Stimulated activated CD8-positive, alpha-beta memory T cell treated with anti-CD3 and anti-CD28 coated beads, Interleukin-4, amount 100 ng/mL, for 1 hour (primary cell): ENCODE measurements at places on chromosomes 12 and 14.

DNA sequence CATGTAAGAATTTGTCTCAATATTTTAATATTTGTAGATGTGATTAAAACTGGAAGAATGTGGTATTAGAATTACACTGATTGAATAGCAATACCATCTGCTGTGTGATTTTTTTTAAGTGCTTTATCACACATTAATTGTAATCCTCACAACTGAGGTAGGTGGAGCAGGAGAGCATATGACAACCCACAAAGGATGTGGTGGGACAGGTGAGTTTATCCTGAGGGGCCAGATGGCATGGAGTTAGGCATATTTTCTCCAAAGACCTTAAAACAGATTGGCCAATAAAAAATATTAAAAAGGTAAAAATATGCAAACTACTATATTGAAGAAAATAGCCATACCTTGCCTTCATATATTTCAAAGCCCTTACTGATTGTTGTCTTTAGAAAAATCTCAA, 7.8 kb downstream of the LRRC10 start:
- no peak for DNase-seq

DNA sequence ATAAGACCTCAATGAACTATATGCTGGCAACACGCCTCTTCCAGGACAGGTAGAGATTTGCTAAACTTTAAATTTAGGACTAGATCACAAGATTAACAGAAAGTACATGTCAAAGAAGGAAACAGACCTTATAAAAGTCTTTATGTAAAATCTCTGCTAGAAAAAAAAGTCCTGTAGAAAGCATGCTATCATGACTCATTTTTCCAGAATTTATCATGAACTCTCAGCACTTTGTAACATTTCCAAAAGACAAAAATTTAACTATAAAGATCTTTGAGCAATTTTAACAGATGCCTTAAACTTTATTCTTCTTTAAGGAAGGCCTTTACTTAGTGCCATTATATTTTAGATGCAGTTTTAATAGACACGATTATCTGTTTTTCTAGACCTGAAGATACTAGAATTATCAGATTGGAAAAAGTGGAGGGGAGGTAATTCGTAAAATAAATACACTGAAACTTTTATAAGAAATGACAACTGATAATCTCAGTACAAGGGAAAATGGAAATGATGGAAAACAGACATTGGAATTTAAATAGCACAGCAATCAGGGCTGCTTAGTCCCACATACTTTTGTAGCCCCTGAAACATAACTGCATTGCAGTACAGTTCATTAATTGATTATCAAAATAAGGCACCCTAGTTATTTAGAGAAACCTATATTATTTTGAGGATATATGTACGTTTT, 92.0 kb downstream of the TTLL5 start:
- no peak for DNase-seq

DNA sequence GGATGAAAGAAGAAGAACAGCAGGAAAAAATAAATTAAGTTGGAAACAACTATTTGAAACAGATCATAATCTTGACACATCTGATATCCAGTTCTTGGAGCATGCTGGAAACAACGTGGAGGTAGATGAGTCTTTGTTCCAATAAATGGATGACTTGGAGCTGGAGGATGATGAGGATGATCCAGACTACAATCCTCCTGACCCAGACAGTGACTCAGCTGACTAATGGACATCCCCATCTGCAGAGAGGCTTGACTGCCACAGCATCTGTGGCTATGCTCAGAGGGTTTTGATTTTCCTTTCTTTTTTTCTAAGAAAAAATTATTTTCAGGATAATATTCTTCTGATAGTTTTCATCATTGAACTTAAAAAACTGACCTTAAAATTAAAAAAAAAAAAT, 6.2 kb upstream of the ZDHHC17 start:
- DNase-seq, result no peak

DNA sequence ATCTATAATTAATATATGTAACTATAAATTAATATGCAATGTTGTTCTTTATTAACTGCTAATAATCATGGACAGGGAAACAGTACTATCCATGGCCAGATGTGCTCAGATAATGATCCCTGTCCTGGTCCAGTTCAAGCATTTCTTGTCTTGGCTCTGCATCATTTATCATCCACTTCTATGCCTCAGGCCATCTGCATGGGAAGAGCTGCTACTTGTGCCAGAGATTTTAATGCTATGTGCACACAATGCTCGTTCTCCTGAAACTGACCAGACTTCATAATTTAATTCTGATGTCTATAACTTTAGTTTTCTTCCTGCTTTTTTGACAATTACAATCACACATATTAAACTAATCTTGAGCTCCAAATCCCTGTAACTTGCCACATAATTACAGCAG, 11.2 kb upstream of the TMX1 start:
- DNase-seq, result no peak

GRCh38 chr12:52146822-52147366, 44.9 kb downstream of the KRT80 start:
- no peak for DNase-seq

DNA sequence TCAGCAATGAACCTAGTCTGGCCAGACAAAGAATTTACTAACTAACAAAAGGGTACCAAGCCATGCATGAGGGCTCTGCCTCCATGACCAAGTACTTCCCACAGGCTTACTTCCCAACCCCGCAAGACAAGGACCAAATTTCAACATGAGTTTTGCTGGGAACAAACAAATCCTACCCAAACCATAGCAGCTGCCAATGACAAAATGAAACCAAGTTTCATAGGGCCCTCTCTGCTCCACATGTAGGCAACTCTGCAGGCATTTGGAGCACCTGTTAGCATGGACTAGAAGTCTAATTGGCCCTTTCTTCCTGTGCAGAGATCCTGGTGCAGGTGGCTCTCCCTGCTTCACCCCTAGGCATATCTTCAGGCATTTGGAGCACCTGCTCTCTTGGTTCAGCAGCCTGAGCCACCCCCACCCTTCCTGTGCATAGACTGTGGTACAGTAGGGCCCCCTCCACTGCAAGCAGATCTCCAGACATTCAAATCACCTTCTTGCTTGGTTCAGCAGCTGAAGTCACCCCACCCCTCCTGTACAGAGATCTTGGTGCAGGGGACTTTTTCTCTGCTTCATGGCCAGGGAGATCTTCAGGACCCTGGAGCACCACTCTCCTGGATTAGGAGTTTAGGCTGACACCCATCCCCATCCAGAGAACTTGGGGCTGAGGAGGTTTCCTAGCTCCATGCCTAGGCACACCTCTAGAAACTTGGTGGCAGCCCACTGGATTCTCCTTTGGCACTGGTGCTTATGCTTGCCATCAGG, 308.7 kb downstream of the RPAP3 start:
- DNase-seq, result no peak

DNA sequence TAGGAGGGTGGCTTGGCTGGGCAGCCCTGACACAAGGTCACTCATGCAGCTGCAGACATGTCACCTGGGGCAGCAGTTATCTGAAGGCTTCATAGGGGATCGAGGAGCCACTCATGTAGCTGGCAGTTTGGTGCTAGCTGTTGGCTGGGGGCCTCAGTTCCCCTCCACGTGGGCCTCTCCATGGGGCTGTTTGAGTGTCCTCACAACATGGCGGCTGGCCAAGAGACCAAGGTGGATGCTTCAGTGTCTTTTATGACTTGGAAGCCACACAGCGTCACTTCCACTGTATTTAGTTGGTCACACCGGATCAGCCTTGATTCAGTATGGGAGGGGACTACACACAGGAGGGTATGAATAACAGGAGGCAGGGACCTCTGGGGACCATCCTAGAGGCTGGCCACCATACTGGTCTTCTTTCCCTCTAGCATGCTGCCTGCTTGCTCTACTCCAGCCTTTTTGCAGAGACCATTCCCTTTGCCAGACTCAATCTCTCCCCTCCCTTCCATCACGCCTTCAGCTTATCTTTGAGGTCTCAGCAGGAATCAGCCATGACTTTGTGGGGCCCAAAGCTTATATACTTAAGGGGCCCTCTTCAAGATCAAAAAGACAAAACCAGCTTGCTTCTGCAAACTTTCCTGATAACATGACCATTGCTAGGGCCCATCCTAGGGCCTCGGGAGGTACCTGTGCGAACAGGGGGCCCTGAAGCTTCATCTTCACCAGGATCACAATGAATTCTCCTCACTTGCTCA, 53.4 kb downstream of the RPH3A start:
- DNase-seq, result no peak

- no peak for DNase-seq
Observed at GRCh38 chr12:104147346-104147745, 9.3 kb upstream of the NFYB start.

DNA sequence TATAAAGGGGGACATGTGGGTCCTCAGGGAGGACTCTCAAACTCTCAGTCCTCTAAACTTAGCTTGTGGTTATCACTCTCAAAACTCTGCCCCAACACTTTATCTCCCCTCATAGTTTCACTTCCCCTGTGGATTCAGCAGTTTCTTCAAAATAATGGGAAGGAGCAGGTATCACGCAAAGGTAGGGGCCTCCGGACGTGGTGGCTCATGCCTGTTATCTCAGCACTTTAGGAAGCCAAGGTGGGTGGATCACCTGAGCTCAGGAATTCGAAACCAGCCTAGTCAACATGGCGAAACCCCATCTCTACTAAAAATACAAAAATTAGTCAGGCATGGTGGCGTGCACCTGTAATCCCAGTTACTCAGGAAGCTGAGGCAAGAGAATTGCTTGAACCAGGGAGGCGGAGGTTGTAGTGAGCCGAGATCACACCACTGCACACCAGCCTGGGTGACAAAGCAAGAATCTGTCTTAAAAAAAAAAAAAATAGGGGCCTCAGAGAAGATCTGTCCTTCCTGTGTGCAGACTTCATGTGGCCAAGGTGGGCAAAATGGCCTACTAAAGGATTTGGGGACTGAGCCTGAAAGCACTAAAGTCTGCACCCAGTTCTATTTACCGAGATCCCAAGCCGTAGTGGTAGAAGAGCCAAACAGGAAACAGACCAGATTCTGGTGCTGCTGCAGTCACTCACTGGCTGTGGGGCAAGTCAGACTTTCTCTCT, 6.4 kb downstream of the ITGB7 start:
- DNase-seq, result no peak

GRCh38 chr14:22545842-22546721, 42.9 kb downstream of the DAD1 start:
- no peak for DNase-seq

GRCh38 chr14:64865109-64865508, 14.6 kb downstream of the SPTB start:
- DNase-seq, result no peak

DNA sequence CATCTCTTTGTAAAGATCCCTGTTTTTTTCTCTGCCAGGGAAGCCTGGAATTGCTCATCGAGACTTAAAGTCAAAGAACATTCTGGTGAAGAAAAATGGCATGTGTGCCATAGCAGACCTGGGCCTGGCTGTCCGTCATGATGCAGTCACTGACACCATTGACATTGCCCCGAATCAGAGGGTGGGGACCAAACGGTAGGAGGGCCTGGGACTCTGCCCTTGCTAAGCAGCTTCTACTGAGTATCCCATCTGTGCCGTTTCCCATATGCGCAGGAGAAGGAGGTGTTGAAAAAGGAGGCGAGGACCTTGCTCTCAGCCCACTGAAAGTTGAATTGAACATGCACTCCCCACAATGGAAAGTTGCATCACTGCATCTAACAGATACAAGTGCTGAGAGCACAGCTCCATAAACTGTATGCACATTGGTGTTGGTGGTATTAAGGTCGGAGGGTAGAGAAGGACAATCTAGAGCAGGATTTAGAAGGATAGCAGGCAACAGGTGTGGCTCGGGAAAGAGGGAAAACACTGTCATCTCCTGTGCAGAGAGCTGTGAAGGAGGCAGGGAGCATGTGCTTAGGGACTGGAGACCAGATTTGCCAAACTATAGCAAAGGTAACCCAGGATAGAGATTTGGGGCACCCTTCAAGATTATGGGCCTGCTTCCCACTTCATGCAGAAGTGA, 21.5 kb upstream of the TAMALIN start:
- no peak for DNase-seq

- no peak for DNase-seq
Observed at GRCh38 chr12:15443611-15444010, 121.3 kb downstream of the PTPRO start.

DNA sequence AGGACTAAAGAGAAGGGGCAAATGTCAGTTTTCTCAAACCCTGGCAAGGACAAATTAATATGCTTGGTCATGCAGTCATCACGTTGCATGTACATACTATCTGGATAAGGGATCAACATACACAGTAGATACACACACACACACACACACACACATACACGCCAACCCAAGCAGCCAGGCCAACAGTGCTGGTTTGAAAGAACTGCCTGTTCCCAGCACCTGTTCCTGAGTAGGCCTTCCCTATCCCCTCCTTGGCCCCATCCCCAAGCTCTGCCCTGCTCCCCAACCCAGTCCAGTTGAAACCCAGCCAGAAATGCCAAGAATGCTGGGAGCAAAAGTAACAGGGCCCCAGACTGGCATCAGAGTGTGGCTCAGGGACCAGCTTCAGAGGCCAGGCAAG, 4.4 kb downstream of the ITGA7 start:
- no peak for DNase-seq

DNA sequence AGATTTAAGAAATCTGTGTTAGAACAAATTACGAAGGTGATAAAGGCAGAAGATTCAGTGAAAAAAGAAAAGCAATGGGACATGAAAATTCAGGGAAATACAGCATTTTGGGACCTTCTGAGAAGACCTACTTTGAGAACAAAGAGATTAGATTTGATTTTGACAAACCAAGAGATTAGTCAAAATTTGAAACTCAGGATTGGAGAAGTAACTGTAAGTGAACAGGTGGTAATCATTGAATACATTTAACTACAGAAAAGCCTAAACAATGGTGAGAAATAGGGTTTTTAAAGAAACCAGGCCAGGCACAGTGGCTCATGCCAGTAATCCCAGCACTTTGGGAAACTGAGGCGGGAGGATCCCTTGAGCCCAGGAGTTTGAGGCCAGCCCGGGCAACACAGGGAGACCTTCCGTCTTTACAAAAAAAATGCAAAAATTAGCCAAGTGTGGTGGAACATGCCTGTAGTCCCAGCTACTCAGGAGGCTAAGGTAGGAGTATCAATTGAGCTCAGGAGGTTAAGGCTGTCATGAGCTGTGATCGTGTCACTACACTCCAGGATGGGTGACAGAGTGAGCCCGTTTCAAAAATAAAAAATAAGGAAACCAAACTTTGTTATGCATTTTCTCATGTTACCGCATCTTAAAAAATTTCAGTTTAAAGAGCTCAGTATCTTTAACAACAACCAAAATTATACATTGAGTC, 8.9 kb upstream of the SAV1 start:
- DNase-seq, result no peak

GRCh38 chr12:111181143-111181726, 187.7 kb downstream of the PHETA1 start:
- DNase-seq, result no peak
